ENCODE measurements at places on chromosomes 6 and 20.

DNA sequence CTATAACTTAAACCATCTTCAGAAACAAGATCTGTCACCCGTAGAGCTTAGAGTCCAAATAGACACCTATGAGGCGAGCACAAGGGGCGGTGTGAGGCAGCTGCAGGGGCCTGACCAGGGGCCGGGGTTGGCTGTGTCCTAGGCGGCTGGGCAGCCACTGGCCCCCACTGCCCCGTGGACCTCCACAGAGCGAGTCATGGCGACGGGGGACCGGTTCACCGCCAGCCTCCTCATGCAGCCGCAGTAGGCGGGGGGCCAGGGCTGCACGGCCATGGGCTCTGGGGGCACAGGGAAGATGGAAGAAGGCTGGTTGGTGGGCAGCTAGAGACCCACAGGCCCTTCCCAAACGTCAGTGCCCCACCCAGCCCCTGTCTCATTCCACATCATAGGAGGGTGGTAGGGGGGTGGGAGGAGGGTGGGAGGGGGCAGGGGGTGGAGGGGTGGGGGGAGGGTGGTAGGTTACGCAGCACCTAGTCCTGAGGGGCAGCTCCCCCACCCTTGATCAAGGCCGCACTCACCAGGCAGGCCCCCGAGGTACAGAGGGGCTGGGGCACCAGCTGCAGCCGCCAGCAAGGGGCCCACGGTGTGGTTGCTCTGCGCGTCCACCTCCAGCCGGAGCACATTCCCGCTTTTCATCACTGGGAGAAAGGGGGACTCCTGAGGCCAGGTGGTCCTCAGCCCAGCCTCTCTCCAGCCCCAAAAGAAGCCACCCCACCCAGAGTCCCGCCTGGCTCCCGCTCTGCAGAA lies 6.6 kb downstream of the ADRM1 start:
- DNase-seq: no peak

DNA sequence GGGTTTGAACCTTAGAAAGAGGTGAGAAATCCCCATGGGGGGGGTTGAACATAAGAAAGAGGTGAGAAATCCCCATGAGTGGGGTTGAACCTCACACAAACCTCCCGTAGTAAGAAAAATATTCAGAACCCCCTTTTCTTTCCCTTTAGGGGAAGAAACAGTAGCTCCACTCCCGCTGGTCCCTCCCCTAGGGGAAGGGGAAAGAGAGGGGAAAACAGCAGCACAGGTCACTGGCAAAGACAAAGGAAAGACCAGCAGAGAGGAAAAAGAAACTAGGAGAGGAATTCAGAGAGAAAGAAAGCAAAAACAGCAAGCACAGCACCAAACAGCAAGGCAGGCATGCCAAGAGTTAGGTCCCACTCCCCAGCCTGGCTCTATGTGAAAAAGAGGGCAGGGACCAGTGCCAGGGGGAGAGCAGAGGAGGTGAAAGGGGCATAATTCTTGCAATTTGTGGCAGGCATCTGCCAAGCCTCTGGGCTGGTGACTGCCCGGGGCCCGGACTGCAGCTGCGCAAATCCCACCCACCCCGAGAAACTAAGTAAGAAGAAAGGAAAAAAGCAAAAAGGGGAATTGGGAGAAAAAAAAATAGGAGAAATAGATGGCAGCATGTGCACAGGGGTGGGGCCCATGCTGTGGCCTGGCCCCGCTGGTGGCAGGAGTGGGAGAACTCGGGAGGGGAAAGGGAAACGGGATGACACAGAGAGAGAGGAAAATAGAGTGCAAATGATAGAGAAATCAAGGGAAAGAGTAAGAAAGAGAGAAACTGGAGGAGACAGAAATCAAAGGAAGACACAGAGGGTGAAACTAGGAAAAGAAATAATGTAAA lies 15.1 kb upstream of the GOPC start:
- no peak for DNase-seq

GRCh38 chr20:45036044-45036755 lies 64.7 kb downstream of the KCNS1 start:
- DNase-seq: no peak

DNA sequence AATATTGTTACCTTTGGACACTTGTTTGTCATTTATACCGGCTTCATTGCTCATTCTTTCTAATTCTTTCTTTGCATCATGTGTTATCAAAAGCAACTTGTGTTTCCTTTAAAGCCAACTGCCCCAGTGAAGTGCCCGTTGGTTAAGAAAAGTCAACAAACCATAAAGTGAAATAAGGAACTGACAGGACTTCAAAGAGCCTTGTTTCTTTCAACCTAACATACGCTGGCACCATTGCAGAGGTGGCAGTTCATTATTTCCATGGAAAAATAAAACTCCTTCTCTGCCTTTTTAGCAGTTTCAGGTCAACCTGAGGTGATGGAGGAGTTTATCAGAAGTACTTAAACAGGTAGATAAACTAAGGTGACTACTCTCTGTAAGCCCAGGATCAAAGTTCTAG lies 28.8 kb downstream of the FERMT1 start:
- DNase-seq: no peak

DNA sequence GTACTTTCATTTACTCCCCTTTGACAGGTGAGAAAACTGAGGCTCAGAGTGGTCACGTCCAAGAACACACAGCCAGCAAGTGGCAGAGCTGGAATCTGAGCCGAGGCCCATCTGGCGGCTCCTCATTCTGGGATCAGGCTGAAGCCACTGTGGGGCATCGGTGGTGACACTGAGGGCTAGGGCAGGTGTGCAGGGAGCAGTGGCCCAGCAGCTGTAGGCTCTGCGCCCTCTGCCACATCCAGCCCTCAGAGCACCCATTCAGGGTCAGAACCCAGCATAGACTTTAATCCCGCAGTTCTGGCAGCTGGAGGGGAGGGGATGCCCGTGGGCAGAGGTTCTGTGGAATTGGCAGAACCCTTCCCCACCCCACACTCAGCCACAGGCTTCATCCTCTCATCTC lies 210.3 kb downstream of the PREX1 start:
- DNase-seq: no peak

GRCh38 chr20:48754292-48754691 lies 73.5 kb downstream of the PREX1 start:
- no peak for DNase-seq

- DNase-seq: no peak
Observed at GRCh38 chr6:169153401-169153800, 100.2 kb downstream of the THBS2 start.

DNA sequence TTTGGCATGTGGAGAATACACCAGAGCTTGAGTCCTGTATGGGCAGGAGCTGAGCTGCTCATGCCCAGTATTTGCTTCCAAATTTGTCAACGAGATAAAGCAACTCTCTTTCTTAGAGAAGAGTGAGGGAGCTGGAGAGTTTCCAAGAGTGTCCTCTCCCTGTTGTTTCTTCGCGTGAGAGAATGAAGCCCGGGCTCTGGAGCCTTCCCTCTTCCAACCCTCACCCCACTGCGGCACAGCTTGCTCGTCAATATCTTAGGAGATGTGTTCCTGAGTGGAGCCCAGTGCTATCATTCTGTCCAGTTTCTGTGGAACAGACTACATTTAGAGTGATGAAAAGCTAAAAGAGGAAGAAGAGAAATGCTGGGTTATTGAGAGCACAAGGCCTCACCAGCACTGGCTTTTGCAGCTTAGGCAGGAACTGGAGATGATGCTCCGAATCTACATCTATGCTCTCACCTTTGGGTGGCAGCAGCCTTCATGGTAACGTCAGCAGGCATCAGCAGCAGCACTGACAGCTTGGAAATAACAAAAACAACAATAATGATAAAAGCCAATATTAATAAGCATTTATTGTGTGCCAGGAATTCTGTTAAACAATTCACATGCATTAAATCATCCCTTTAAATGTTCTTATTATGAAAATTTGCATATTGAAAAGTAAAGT lies 66.5 kb upstream of the TFB1M start:
- no peak for DNase-seq

GRCh38 chr20:51387125-51387875 lies 155.2 kb downstream of the NFATC2 start:
- DNase-seq: no peak

DNA sequence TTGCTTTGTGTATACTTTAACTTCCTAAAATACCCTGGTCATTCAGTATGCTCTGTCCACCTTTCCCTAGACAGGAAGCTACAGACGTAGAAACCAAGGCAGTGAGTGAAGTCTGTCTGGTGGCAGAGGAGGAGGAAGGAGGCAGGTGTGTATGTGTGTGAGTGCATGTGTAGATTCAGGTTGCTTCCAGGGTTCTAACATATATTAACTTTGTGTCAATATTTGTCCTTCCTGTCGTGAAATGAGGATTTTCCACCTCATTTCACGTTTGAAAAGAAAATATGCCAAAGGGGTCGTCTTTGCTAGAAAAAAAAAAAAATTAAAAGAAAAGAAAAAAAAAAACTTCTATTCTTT lies 411.5 kb downstream of the PKHD1 start:
- DNase-seq: no peak

DNA sequence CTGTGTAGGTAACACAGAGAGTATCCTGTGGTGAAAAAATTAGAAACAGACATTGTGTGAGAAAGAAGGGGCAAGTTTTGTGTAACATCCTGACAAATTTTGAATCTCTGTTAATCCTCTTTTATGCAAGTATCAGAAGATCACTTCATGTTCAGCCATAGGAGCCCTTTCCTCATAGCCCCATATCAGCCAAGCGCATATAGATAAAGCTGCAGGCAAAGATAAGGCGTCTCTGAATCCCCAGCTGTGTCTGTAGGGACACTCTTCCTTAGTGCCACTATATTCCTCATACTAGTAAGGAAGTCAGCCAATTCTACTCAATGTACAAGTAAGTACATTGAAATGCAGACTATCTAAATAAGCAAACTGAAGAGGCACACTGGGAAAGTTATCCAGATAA lies 22.3 kb downstream of the HTR1E start:
- no peak for DNase-seq
